ENCODE measurements at places on chromosomes 3 and 15.

DNA sequence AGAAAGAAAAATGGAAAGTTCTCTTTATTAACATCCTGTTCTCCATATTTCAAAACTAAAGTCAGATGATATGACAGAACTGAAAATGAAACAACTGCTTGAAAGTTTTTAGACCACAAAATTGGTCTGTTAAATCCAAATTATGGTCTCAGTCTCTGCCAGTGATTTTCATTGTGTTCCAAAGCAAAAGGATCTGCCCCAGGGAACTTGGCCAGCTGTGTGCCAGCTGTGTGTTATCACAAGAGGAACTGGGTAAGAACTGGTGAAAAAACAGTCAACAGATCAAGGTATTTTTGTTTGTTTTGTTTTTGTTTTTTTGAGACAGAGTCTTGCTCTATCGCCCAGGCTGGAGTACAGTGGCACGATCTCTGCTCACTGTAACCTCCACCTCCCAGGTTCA is 323.3 kb downstream of the CTNNB1 start:
- DNase-seq = no peak

- DNase-seq = no peak
Observed at GRCh38 chr15:65405791-65406423, 16.8 kb downstream of the IGDCC4 start.

DNA sequence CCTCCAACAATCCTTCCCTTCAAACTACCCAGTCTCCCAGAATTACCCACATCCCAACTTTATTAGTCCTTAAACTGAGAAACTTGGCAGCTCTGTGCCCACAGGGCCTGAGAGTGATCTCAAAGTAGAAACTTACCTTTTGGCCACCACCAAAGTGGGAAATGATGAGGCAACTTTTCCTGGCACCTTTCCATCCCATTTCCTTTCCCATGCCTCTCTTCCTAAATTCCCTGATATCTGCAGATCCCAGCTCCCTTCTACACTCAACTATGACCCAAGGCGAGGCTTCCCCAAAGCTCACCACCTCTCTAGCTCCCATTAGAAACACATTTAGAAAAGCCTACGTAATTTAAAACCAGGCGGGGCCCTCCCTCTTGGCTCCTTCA is 271.9 kb downstream of the FOXP1 start:
- DNase-seq = no peak

DNA sequence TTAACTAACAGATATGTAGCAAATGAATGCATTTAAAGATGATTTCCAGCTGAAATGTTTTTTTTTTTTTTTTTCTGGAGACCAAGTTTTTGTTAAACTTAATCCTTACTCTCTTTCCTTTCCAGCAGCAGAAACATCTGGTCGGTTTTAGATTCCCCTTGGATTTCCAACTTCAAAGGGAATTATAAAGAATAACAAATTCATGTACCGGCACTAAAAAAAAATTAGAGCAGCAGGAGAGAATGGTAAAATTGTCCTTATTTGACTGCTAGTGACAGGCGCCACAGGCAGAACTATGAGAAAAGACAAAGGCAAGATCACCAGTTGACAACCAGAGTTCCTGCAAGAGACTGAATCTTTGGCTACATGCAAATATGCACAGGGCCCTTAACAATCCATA is 393.3 kb downstream of the TIGIT start:
- DNase-seq = no peak

GRCh38 chr3:160697637-160698380 is 20.8 kb downstream of the ARL14 start:
- DNase-seq = no peak

- no peak for DNase-seq
Observed at GRCh38 chr3:9884555-9885165, 4.6 kb upstream of the CIDEC start.

- no peak for DNase-seq
Observed at GRCh38 chr3:165797551-165797950, 39.7 kb downstream of the BCHE start.

DNA sequence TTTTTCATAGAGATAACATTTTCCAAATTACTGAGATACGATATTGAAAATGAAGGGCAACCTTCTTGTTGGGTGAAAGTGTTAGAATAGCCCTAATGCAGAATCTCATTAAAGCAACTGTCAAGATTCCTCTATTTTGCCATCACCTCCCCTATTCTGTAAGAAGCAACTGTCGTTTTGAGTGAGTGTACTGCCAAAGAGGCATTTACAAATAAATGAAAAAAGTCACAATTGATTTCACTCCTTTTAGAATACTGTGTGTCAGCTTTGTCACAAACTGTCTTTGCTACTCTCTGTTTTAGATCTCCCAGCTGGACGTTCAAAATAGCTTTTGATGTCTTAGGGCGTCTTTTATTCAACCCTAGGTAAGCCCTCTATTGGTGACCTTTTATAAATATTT is 322.8 kb upstream of the NAALADL2 start:
- DNase-seq = no peak

DNA sequence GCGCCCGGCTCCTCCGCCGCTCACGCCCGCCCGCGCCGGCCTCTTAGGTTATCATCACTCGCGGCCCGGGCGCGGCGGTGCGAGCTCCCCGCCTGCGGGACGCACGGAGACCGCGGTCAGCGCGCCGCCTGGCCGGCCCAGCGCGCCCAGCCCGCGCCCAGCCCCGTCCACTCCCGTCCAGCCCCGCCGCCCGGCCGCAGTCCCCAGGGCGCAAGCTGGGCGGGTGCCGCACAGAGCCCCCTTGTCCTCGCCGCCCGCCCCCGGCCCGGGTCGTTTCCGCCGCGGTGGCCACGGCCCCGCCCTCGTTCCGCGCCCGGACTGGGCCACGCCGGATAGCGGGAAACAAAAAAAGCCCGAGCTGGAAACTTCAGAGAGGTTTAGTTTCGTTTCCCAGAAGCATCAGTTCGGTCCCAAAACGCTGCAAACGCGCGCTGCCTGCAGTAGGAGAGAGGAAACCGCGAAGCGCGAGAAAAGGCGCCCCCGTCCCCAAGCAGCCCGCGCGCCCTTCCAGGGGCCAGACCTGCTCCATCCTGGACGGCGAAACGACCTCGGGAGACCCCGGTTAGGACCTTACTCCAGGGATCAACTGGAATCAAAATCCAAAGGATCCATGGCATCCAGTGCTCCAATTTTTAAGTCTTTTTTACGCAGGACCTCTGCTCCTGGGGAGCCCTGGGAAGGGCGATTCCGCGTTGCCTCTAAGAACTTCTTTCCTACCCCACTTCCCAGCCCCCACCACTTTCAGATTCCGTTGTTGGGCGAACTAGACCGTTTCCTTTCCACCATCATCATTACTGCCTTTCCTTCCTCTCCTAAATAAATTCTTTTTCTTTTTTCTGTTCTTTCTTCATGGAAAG is at the start of gene ATP10A:
Gene ATP10A (minus strand): TSS at position 217 of the 857 bp plus-strand sequence. CDS start 231 bp downstream, outside the sequence.
- no peak for DNase-seq

- DNase-seq = no peak
Observed at GRCh38 chr3:185585518-185585858, 607 bp upstream of the SENP2 start.

- DNase-seq = no peak
Observed at GRCh38 chr3:31765871-31766270, 215.2 kb downstream of the OSBPL10 start.

DNA sequence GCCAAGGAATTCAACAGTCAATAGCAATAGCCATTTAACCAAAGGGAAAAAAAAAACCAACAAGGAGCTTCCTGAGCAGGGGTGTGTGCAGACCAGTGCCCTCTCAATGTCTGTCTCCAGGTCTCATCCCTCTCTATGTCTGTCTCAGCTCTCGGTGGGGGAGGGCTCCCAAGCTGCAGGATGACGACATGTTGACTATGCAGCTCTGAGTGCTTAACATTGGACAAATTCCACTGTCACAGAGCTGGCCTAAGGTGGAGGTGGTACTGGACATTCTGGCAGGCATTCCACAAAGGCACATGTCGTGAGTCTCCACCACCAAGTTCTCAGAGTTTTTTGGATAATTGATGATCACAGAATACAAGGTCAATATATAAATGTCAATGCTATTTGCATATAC is 2.0 kb upstream of the CAPN7 start:
- DNase-seq = no peak

GRCh38 chr3:125160606-125161371 is 51.8 kb downstream of the SLC12A8 start:
- DNase-seq = no peak

DNA sequence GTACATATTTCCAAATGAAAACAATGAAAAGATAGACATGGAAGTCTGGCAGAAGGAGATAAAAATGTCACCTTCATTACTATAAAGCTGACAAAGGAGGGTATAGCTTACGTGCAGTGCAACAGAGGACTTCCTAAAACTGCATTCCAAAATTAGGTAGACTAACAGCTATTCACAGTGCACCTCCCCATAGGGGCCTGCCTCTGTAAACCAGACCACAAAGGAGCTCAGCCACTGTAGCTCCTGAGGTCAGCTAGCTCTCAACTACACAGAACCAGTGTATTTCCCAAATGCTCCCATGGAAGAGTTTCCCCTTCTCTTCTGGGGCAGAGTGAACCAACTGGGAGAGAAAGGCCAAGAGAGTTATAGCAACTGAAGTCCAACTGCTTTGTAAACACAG is 31.2 kb upstream of the PHLDB2 start:
- DNase-seq = no peak

DNA sequence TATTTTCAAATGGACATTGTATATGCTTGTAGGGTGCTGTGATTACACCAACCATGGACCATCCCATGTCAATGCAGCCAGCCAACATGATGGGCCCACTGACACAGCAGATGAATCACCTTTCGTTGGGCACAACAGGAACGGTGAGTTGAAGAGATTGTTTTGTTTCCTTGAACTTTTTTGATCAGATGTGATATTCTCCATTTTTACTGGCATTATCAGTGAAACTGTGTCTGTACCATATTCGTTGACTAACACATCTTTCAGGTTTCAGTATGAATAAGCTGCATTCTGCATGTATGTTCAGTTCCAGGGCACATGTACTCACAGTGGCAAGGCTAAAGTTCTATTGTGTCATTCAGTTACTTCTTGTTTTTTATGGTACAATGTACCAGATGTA is 655.2 kb downstream of the RBMS3 start:
- DNase-seq = no peak

- DNase-seq = no peak
Observed at GRCh38 chr15:67992834-67993233, 61.3 kb upstream of the PIAS1 start.

- no peak for DNase-seq
Observed at GRCh38 chr3:61565569-61565968, 4.2 kb downstream of the PTPRG start.

DNA sequence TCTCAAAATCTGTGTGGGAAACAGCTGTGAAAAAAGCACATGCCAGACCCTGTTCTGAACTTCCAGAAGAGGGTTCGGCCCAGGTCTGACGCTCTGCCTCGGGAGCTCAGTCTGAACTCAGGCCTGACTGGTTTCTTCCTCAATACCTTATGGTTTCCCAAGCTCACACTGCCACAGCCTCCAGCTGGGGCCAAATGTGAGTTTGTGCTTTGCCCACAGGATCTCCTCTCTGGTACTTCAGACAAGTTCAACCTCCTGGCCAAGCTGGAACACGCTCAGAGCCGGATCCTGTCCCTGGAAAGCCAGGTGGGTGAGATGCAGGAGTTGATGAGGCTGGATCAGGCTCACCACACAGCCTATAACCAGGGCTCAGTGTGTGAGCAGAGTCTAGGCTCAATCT is 33.8 kb downstream of the CYP11A1 start:
- DNase-seq = no peak

DNA sequence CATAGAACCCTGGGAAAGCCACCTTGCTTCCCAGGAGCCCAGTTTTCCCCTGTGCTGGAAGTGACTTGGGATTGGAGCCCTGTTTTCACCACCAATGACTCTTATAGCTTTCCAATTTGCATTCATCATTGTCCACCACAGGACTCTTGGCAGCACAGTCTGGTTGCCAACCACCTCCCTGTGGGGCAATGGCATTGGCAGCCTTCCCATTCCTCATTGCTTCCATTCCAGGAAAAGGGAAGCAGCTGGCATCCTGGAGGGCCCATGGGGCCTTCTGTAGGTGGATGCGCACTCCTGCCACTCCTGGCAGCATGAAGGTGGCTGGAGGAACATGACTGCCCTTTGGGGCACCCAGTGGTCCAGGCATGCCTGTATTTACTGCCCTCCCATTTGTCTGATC is 57.7 kb downstream of the FEM1B start:
- DNase-seq = no peak

- DNase-seq = no peak
Observed at GRCh38 chr15:39783244-39783820, 691 bp upstream of the FSIP1 start.

DNA sequence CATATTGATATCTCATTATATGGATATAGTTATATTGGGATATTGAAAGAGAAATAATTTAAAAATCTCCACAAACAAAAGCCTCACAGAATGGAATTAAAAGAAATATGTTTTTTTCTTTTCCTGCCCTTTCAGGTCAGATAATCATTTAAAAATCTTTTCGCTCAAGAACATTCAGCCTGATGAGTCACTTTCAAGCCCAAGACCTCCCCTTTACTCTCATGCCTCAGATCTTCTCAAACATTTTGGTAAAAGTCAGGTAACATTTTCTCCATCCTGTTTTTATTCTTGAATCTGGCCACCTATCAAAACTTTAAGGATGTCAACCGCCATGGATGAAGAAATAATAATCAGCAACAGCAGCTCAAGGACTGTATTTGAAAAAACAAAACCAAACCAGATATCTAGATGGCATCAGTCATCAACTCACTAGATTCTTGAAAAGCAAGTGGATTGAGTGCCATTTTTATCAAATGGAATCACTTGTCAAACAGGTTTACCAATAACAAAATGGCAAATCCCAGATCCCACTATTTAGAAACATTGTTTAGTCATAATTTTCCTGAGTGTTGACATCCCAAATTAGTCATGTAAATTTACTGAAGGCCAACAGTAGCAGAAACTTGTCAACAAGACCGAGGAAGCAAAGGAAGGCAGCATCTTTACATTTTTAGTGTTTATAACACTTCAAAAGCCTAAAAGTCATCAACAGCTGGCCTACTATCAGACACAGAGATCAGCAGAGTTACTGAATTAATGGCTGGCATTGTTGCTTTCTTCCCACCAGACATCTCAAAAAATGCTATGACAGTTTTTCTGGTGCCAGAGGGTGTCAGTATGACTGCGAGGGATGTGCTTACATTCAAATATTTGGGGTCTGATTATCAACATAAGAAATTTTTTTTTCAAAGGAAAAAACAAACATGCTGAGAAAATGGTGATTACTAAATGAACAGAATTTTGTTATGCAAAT is 444.7 kb downstream of the MAGI1 start:
- DNase-seq = no peak

DNA sequence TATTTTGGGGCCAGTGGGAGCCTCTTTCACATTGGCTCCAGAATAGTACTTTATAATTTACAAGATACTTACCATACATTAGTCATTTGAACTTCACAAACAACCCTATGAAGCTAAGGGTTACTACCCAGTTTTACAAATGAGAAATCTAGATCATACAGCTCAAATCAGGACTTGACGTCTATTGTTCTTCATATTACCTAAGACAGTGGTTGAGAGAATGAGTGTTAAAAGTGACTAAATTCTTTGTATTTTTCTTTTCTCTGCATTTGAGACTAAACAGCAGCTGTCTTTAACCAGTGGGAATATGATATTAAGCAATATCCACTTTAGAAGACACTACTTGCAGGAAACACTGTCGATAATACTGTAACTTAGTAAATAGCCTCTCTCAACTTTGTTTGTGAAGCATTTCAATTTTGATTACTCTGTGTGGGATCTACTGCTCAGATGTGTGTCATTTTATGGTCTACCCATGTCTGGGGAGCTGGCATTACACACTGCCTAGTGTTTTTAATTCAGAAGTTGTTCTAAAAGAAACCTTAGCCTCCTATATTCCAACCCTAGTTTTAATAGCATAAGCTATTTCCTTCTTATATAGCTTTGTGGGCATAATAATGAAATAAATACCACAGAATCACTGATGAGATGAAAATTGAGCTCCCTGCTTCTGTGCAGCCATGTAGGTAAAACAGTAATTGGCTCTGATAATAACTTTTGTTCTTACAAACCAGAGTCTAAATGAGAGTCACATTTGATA is 45.9 kb downstream of the IQCH start:
- DNase-seq = no peak
